ENCODE measurements at places on chromosomes 7 and 10.

- no peak for DNase-seq
These were observed 72.9 kb upstream of the OGDHL start for GRCh38 chr10:49834976-49835375.

GRCh38 chr10:48468130-48468790 lies 136.6 kb downstream of the ARHGAP22 start:
- DNase-seq: no peak

- no peak for DNase-seq
These were observed 127.9 kb downstream of the NRF1 start for GRCh38 chr7:129739427-129739826.

DNA sequence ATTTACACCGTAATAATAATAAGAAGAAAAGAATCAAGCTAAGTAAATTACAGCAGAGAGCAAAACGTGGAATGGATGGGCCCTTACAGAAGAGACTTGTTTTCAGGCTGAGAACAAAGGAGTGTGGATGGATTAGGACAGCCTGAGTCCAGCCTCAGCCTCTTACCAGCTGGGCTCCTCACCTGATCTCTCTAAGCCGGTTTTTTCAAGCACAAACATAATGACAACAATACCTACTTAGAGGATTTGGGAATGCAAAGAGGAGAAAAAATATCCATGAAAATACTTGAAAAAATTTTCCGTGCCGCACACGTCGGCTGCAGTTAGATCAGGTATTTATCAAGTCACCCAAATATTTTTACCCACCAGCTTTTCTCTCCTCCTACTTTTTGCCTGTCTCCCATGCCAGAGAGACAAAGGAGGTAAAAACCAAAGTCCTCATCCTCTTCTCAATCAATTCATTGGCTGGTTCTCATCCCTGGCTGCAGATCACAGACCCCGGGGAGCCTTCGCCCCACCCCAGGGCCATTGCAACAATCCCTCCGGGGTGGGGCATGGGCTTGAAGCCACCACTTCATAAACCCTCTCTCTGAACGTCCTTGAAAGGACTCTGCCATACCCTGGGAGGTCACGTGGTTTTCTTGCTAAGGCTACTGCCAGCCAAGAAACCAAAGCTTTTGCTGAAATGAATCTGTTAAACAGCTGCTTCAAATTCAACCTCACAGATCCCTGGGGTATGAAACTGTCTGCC lies 29.7 kb upstream of the GTF2I start:
- peak; percentile 63 for DNase-seq

DNA sequence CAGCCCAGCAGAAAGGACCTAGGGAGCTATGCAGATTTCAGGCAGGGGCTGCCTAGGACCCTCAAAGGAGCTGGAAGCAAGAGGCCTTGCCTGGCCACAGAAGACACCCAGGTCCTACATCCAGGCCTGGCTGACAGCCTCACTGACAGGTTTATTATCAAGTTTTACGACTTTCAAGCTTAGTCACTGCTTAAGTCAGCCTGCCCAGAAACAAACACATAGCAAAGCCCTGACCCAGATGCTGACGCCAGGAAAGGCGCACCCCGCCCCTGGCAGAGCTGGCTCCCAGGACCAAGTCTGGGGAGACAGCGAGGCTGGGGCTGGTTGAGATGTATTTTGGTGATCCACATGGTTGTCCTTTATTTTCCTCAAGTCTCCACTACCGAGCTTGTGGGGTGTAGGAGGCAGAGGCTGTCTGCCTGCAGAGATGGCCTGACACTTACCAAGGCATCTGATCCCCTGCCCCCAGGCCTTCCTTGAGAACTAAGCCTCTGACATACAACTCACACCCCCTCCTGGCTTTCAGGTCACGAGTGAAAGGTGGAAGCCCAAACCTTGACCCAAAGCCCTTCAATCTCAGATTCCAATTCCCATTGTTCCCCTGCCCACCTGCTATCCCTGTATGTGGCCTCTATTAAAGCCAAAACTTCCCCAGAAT lies 80.7 kb upstream of the EMX2 start:
- DNase-seq: no peak

GRCh38 chr10:25174461-25175230 lies at the start of gene GPR158:
Gene GPR158, plus strand, starts transcription at chr10:25175001. Its CDS starts 420 bp downstream, at chr10:25175421.
- DNase-seq: peak; percentile 95

DNA sequence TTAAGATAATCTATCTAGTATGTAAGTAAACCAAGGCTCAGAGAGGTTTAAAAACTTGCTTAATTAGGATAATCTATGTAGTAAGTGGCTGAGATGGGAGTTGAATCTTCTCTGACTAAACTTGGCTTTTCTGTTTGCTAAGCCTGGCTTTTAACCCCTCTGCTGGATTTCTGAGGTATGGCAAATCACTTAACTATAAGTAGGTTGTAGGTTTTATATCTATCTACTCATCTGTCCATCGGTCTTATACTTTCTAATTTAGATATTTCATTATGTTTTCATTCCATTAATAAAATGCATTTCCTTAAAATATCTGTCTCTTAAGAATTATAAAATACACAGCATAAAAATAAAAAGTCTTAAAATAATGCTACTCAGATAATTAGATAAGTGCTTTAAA lies 59.4 kb downstream of the ST7 start:
- DNase-seq: no peak

DNA sequence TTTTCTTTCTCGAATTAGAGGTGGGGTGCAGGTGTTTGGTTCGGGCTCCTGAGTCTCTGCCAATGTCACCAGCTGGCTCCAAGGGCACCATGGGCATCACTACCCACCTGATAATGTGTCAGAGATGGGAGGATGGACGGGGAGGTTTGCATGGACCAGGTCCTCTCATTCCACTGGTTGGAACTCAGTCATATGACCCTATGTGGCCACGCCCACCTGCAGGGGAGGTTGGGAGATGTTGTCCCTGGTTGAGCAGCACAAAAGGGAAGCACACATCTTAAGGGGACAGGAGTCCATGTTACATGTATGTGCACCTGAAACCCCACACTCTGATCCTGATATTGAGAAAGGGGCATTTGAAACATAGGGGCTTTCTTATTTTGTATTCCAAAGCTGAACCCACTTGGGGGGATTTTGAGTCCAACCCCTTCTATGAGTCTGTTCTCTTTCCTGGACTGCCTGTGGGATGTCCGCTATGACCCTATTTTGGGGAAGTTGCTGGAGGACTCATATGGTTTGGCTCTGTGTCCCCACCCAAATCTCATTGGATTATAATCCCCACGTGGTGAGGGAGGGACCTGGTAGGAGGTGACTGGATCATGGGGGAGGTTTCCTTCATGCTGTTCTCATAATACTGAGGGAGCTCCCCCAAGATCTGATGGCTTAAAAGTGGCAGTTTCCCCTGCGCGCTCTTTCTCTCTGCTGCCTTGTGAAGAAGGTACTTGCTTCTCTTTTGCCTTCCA lies 66.9 kb upstream of the BAIAP2L1 start:
- no peak for DNase-seq

DNA sequence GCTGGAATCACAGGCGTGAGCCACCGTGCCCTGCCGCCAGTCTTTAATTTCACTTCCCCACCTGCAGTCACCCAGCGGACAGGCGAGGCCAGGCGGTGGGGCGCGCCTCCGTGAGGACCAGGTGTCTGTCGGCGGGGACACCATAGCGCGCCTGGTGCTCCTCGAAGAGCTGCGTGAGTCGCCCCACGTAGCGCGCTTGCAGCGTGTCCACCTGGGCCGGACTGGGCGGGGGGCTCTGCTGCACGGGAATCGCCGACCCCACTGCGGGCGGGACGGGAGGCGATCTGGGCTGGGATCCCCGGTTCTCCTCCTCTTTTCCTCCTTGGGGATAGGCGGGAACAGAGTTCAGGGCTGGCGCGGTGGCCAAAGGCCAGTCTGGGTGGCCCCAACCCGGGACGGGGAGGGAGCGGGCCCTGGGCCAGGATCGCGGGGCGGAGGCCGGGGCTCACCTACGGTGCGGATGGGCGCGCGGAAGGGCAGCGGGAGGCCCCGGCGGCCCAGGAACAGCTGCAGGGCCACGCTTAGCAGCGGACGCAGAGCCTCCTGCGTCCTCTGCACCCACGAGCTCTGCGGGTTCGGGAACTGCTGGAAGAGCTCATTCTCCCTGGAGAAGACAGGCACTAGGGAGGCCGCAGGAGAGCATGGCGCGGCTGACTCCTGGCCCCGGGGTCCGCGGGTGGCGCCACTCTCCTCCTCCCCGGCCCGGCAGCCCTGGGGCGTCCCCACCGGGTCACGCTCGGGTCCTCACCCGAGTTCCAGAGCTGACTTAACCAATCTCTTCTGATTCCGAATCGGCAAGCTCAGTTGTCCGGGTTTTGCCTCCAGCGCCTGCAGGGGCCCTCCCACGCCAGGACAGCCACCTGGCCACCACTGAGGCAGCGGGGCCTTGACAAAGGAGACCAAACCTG lies 1.1 kb upstream of the MOGAT3 start:
- peak; percentile 78 for DNase-seq

GRCh38 chr7:147861058-147861716 lies 729.4 kb upstream of the C7orf33 start:
- no peak for DNase-seq

- DNase-seq: peak; percentile 85
These were observed 51.3 kb upstream of the TCF7L2 start for GRCh38 chr10:112898540-112899390.

DNA sequence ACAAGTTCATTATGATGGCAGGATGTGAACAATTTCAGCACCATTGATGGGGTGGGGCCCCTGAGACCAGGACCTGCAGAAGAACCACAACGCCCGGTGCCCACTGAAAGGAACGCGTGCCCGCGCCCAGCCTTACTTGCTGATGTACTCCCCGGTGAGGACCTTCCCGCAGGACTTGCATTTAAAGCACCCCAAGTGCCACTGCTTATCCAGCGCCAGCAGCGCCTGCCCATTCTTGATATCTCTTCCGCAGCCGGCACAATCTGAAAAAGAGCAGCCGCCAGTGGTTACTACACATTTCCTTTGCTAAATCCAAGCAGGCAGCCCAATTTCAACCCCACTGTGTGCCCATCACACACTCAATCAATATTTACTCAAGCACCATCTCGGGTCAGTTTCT lies 110.6 kb downstream of the ABLIM1 start:
- no peak for DNase-seq

GRCh38 chr10:119404719-119405519 lies 137.6 kb downstream of the RGS10 start:
- no peak for DNase-seq

DNA sequence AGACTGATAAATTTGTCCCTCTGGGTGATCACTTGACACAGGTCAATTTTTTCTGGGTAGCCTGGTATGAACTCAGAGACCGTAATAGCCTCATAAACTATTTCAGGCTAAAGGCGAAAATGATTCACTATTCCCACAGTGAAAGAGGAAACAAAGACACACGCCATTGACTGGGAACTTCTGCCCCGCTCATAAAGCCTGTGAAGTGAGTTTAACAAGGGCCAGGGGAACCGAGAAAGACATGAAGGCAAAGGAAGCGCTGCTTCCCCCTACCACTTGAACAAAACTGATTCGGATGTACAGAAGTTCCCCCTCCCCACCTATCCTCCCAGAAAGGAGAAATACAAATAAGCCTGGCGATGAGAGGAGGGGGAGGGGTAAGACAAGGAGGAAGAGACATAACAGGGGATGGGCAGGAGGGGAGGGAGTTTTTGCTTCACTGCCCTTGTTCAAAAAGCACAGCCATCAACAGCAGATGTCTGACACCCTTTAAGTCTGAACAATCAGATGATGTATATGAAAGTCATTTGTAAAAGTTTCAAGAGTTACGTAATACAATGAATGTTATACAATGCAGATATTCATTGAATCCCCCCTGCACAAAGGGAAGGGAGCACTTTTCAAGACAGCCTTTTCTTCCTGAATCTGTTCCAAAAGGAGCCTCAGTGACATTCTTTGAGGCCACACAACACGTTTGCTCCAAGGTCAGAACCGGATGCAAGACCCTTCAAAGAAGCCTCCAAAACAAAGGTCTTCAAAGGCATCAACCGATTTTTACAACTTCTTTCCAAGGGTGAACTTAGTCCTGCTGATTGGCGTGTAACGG lies 734 bp downstream of the ABCB4 start:
- DNase-seq: no peak

- no peak for DNase-seq
These were observed 93.4 kb upstream of the PDLIM1 start for GRCh38 chr10:95384011-95384704.

DNA sequence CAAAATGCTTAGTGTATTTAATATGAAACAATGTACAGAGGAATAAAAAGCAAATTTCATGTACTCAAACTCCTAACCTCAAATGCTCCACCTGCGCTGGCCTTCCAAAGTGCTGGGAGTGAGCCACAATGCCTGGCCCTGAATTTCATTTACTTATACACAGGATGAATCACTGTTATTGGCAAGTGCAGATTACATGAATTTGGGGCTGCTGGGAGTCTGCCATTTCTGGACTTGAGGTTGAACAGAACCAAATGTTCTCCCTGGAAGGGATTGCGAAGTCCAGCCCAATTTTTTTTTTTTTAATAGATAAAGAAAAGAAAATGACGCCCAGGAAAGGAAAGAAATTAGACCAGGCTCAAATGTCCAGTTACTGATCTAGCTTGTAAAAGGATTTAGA lies 6.8 kb upstream of the CSTF2T start:
- DNase-seq: no peak

DNA sequence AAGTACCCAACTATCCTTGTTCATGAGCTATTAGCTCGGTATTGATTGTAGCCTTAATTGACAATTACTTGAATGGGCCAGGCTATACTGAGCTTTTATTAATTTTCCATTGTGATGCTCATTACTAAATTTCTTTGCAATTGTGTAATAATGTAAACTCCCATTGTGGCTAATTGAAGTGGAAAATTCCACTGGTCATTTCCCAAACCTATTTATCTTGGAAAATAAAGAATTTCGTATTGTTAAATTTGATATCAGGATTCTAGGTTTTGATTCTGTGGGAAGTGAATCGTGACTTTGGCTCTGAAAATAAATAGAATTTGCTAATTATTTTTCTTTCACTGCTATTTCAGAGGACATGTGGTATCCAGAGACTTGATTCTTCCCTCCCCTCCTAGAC lies 111.0 kb downstream of the RTKN2 start:
- no peak for DNase-seq

- DNase-seq: peak; percentile 48
These were observed 78.1 kb downstream of the CALN1 start for GRCh38 chr7:72334066-72334465.

DNA sequence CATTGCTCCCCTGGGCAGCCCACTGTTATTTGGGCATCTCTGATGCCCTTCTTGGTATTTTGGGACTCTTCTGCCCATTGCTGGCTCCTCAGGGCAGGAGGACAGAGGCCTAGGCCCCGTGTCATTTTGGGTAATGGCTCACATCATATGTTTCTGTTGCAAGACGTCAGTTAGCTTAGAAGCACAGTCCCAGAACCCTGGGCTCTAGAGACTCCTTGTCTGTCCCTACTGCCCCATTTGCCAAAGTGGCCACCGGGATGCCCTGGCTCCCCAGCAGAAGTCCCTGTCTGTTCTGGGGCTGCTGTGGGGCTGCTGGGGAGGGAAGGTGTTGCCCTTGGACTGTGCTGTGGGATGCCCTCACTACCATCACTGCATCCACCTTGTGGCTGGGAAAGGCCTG lies 48.8 kb downstream of the ADCYAP1R1 start:
- DNase-seq: no peak

DNA sequence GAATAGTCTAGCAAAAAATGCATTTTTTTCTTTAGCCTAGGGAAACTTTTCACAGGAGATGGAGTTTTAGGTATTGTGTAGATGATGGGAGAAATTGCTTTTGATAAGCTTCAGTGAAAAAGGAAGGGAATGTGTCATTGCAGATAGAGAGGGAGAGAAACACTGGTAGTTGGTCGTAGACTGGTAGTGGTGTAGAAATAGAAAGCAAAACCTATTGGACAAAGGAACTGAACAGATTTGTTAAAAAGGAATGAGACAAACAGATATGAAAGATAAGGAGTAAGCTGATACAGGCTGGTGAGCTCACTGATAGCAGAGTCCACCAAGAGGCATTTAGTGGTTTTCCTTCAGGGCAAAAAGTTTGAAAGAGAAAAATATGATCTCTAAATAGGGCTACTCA lies 94.3 kb downstream of the ZEB1 start:
- no peak for DNase-seq

GRCh38 chr10:72039377-72039776 lies 49.0 kb downstream of the SPOCK2 start:
- DNase-seq: no peak

Data from H1 (cell line).